Forelimb muscle (tissue), 1 donor: ENCODE measurements at places on chromosomes 5 and 9. TPM values are rescaled to one million over a fixed set of nuclear protein-coding genes. Genes with fewer than 3 reads are reported as not detected.

The SLCO6A1 gene
- polyA plus RNA-seq = 0.48 TPM

The EQTN gene
- polyA plus RNA-seq = not detected

- DNase-seq = peak; percentile 45
These were observed 159.1 kb downstream of the CSNK1G3 start for GRCh38 chr5:123671042-123671441.

GRCh38 chr5:64690417-64691151, at the start of gene SHISAL2B:
Gene SHISAL2B, plus strand, starts transcription at chr5:64690503. Its CDS starts 121 bp downstream, at chr5:64690624.
- DNase-seq = no peak

- DNase-seq = no peak
These were observed 350 bp upstream of the SLC25A46 start for GRCh38 chr5:110738503-110738811.

GRCh38 chr5:116681334-116682013, 106.9 kb upstream of the SEMA6A start:
- DNase-seq = no peak

DNA sequence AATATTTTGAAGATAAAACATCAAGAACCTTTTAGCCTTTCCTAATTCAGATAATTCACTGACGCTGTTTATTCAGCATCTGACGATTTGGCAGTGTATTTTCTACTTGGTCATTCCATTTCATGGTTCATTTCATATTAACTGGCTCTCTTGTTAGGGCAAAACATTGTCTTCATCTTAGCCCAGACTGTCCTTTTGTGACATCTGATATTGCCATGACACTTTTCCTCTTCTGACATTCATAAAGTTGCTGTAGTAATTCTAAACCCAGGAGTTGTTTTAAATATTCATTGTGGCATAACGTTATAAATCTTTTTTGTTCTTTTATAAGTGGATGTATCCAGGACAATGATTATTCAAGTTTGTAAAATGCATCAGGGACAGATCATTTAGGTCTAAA, 1.8 kb downstream of the SCAMP1 start:
- DNase-seq = no peak

DNA sequence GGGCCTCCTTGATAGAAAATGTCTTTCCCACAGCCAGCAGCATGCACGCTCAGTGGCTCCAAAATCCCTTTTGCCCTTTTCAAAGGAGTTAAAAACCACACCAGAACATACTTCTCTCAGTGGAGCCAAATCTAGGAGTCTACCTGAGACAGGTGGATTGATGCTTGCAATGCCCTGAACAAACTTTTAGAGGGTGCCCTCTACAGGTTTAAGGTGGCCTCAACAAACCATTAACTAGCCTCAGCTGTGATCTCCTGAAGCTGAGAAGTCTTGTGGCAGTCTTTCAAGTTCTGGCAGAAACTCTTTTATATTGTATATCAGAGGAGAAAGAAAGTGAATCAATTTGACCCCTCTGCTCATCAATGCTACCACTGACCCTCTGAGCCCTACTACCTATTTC, 125.4 kb downstream of the MED27 start:
- no peak for DNase-seq
